ENCODE measurements at places on chromosomes 11 and 22.
A peak's percentile ranks its signal among the peaks of the same experiment; 100 is the strongest.

DNA sequence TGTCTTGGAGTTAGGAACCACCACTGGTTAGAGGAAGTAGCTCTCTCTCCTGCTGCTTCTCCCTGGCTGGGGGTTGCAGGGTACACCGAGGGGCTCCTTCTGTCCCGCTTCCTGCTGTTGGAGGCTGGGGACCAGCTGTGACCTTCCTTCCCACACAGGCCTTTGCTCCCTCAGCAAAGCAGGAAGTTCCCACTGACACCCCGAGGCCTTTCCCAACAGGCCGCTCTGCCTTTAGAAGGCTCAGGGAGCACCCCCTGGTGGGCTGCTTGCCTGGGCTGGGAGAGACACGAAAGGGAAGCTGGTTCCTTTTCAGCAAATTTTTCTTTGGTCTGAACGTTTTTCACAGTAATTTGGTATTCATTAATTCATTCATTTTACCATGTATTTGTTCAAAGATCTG is 527.9 kb upstream of the B3GAT1 start:
- DNase-seq = no peak

- DNase-seq = no peak
Observed at GRCh38 chr11:15169815-15170551, 55.3 kb downstream of the INSC start.

GRCh38 chr22:39349967-39350726 is at the start of gene SYNGR1:
SYNGR1 (plus strand) TSS chr22:39349991; CDS start chr22:39350011, 20 bp downstream.
- DNase-seq = peak; percentile 51

DNA sequence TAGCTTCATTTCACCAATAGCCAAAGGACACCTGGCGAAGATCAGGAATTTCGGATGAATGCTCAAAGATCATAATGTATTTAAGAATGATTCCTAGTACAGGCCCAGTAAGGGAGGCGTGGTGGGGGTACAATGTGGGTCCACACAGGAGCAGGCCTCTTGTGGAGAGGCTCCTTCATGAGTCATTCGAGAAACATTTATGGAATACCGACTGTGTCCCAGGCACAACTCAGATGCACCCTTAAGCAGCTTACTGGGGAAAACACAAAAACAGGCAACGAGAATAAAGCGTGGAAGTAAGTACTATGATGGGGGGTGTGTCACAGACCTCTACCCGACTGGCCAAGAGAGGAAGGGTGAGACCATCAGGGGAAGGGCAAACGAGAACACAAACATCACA is 44.5 kb downstream of the SMCO4 start:
- DNase-seq = no peak

DNA sequence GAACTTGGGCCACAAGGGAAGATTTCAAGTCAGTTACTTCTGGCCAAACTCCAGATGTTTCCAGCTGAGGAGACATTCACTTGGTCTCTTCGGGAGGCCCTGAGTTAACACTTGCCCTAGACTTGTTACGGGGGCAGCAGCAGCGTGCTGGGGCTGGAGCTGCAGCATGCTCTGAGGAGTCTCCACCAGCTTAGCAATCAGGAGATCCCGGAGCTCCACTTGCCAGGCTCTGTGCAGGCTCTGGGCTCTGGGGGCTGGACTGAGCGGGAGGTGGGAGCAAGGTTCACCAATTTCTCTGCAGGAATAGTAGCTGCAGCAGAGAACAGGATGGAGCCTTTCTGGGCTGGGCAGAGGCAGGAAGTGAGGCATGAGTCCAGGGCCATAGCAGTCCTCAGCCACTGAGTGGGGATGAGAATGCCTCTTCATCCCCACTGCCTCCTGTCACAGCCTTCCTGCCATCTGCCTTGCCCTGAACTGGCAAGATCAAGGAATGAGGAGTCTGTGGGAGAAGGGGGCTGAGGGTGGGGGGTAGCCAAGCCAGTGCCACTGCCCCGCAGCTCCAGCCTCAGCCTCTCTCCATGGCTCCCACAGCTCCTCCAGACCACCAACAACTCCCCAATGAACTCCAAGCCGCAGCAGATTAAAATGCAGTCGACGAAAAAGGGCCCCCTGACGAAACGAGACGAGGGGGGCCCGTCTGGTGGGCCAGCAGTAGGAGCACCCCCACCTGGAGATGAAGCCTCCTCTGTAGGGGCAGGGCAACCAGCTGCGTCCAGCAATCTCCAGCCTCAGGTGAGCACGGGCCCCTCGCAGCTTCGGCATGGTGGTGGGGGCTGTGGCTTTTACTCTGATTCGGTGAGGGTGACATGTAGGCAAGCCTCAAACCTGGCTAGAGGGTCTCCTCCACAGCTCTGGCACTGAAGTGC is 23.4 kb downstream of the GTPBP1 start:
- DNase-seq = no peak

DNA sequence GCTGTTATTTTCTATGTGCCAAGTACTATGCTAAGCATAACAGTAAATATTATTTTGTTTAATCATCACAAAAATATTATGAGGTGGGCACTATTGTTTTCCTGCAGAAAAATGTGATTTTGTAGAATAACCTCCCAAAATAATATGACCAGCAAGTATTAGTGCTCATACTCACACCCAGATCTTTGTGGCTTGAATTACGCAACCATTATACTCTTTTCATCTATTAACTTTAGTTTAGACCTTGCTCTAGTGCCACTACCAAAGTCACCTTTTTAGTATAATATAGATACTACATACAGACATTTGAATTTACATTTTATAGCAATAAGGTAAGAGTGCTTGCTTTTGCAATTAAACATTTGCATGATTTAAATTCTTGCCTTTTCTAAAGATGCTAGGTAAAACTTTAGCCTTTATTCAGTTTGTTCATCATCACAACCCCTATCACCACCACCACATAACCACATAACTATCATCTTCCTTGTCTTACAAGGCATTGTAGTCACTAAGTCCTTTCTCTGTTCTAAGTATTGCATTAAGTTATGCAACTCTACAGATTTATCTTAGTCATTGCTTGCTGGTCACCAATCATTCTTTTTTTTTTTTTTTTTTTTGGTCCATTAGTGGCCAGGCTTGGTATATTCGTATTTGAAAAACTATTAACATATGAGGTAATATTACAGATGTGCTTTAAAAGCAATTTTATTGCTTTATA is 68.4 kb downstream of the GAS2 start:
- no peak for DNase-seq

DNA sequence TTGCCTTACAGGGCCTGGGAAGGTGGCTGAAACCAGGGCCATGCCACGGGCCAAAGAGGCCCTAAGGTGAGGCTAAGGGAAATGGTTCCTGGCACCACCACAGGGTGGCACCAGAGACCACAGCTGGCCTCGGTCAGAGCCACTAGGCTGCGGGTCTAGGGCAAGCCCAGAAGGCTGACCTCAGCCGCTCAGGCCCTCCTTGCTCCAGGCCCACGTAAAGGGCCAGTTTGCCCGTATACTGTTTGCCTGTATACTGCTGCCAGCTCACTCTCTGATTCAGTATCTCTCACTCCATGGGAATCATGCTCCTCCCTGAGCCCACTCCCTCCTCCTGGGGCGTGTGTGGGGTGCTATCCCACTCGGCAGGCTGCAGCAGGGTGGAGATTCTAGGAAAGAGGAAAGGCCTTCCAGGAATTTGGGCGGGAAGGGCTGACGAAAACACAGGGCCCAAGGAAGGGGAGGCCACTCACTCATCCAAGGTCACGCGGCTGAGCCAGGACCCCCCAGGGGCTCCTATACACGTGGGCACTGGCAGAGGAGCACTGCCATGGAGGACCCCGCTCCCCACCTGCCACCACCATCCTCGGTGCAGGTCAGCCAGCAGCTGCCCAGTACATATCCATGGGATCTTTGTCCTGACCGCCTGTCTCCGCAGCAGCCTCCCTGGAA is 62.4 kb downstream of the NECTIN1 start:
- DNase-seq = peak; percentile 70

GRCh38 chr22:36816339-36816635 is 548 bp downstream of the PVALB start:
- no peak for DNase-seq

- DNase-seq = peak; percentile 27
Observed at GRCh38 chr11:122523846-122524805, 131.4 kb upstream of the UBASH3B start.

DNA sequence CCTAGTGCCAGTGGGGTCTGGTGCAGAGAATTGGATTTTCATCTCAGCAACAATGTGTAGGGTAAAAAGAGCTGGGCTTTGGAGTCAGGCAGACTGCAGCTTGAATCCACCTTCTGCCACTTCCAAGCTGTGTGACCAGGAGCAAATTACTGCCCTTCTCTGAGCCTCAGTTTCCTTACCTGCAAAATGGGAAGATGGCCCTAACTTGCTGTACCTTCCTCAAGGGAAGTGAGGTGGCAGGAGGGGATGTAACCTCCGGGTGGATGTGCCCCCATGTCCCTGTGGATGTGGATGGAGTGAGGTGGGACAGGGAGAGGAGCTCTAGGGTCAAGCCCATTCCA is 90.9 kb downstream of the CACNA1I start:
- no peak for DNase-seq

- DNase-seq = peak; percentile 35
Observed at GRCh38 chr11:75423721-75424120, 9.3 kb downstream of the KLHL35 start.

GRCh38 chr11:121478895-121479697 is 26.3 kb upstream of the SORL1-AS1 start:
- DNase-seq = no peak

DNA sequence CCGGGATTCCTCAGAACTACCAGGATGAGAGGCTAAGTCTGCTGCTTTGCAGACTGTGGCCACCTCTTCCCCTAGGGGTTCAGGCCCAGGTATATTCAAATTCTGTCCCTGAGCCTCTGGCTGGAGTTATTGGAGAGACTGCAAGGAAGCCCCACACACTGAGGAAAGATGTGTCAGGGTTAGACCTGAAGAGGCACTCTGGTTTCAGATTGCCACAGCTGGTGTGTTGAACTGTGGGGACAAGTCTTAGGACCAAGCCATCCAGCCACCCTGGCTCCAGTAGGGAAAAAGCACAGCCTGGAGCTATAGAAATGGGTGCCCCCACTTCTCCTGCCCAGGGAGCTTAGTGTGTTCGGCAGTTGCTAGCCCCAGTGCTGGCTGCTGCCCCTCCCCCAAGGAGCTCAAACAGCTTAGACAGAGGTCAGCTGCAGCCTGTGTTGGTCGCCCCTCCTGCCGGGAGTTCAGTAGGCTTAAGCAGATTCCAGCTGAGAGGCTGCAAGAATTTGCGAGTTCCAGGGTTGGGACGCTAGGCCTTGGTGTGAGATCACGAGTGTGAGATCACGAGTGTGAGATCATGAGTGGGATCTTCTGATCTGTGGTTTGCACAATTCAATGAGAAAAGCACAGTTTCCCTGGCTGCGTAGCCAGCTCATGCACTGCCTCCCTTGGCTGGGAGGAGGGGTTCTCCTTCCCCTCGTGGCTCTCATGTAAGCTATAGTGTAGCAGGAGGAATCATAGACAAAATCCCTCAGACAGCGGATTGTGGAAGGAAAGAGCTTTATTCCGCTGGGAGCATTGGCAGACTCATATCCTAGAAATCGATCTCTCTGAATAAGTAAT is 552.1 kb upstream of the CHORDC1 start:
- no peak for DNase-seq

- peak; percentile 91 for DNase-seq
Observed at GRCh38 chr11:76782531-76783293, 444 bp upstream of the TSKU start.

GRCh38 chr11:107606141-107606540 is 15.2 kb downstream of the ELMOD1 start:
- no peak for DNase-seq

DNA sequence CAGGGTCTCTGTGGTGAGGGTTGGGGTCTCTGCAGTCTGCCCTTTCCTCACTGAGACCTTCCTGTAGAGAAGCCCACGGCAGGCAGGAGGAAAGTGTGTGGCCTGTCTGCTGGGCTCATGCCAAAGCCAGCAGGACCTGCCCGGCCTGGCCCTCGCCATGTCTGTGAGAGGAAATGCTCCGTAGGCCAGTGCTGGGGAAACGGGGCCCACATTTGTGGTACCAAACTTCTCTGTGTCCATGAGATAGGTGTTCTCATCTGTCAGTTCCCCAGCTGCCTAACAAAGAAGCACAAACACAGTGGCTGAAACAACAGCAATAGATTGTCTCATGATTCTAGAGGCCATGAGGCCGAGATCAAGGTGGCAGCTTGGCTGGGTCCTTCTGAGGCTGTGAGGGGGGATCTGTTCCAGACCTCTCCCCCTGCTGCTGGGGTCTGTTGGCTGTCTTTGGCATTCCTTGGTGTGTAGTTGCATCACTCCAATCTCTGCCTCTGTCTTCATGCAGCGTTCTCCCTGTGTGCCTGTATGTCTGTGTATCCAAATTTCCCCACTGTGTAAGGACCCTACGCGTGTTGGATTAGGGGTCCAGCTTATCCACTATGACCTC is 772.5 kb downstream of the TBC1D22A start:
- no peak for DNase-seq

DNA sequence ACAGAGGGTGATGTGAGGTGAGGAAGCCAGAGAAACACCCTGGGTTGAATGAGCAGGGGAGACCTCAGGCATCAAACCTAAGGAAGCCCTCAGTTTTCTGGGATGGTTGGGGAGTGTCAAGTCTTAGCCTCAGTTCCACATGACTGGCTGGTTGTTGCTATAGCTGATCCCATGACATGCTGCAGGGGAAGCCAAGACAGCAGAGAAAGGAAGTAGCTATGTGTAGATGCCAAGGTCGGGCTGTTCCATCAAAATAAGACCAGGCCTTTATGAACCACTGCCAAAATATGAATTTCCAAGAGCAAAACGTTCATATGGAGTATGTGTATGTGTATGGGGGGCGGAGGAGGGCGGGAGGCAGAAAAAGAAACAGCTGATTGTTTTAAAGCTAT is 11.6 kb downstream of the CD59 start:
- no peak for DNase-seq

GRCh38 chr22:42895087-42895486 is 38.0 kb upstream of the ARFGAP3 start:
- no peak for DNase-seq

GRCh38 chr11:117816151-117816741 is 8.3 kb downstream of the FXYD2 start:
- DNase-seq = peak; percentile 73

DNA sequence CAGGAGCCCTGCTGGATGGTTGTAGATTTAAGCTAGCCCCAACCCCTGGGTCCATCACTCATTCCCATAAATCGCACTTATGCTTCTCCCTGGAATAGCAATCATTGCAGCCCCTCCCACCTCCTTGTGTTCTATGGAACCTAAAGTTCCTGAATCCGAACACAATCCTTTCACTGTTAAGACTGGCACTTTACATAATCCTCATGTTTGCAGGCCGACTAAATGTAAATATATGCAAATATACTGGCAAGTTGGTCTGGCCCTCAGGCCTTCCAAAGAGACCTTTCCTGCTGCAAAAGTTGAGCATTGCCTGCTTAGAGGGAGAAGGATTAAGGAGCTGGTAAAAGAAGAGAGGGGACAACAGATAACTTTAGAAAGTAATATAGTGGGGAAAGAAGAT is 892.9 kb downstream of the OPCML start:
- no peak for DNase-seq

All from pancreas (tissue), 10 donors.